ENCODE measurements at places on chromosomes 2 and 18. TPM values are rescaled to one million over a fixed set of nuclear protein-coding genes. Genes with fewer than 3 reads are reported as not detected.
A peak's percentile ranks its signal among the peaks of the same experiment; 100 is the strongest.

- DNase-seq, result no peak
These were observed 12.6 kb upstream of the D2HGDH start for GRCh38 chr2:241721852-241722251.

GRCh38 chr2:208101716-208102631 is 22.4 kb downstream of the CRYGD start:
- DNase-seq, result no peak

DNA sequence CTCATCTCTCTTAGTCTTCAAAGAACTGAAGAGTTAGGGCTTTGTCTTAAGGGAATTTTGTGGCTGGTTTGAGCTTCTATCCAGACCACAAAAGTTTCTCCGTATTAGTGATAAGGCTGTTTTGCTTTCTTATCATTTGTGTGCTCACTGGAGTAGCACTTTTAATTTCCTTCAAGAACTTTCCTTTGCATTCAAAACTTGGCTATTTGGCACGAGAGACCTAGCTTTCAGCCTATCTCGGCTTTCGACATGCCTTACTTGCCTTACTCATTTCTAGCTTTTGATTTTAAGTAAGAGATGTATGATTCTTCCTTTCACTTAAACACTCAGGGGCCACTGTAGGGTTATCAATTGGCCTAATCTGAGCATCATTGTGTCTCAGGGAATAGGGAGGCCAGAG is 29.9 kb downstream of the HDHD2 start:
- no peak for DNase-seq

DNA sequence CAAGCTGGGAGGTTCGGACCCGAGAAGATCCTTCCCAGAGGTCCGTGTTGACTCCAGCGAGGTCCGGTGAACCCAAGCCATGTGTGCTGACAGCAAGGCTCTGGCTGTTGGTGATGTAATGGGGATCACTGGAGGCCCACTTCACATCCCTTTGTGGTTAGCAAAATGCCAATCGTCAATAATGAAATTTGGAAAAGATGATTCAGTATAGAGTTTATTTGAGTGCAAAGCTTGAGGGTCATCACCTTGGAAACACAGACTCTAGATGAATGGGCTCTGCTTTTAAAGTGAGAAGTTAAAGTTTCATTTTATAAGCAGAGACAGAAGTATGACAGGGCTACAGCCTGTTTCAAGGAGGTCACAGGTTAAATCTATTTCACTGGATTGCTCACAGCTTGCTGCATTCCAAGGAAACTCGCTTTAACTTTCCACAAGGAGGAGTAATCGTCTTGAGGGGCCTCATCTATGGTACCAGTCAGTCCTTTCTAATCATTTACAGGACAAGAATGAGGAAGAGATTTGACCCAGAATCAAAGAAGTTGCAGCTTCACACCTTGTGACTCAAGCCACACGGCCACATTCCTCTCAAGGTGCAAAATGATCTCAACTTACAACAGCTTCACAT is 140.5 kb downstream of the TPO start:
- DNase-seq, result peak; percentile 27

DNA sequence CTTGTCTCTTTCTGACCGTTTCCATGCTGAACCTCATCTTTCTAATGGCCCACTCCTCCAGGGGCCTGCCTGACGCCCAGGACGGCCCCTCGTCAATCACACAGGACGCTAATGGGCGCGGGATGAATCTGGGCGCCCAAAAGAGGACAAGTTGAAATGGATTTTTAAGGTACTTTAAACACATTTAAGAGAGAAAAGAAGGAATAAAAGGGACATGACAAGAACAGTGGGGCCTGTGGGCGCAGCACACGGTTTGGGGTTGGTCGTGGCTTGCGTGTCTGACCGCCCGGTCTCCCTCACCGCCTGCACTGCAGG is 607 bp upstream of the UBE2F start:
- no peak for DNase-seq

- DNase-seq, result no peak
These were observed 336.2 kb downstream of the ZEB2 start for GRCh38 chr2:144183727-144184126.

- DNase-seq, result no peak
These were observed 92.2 kb downstream of the DPP4 start for GRCh38 chr2:161981679-161982250.

DNA sequence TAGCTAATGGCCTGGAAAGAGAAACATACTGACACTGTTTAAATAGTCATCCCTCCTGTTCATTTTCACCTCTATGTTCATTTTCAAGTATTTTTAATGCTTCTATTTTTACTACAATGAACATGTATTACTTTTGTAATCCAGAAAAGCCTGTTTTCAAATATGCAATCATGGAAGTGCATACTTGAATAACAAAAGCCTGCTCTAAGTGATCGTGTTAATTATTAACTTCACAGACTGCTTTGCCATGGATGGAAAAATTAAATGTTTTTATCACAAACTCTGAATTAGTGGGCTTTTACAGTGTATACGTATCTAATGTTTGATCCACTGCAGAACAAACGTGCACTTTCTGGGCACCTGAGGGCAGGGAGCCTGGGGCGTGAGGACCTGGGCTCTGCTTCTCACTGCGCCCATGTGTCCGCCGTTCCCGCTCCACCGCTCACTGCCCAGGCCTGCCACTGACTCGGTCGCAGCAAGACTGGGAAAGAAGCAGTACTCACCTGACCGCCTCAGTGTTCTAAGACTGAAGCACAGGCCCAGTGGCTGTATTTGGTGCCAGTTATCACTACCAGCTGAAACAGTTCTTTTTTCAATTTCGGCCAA is 80.6 kb downstream of the UXS1 start:
- DNase-seq, result no peak

DNA sequence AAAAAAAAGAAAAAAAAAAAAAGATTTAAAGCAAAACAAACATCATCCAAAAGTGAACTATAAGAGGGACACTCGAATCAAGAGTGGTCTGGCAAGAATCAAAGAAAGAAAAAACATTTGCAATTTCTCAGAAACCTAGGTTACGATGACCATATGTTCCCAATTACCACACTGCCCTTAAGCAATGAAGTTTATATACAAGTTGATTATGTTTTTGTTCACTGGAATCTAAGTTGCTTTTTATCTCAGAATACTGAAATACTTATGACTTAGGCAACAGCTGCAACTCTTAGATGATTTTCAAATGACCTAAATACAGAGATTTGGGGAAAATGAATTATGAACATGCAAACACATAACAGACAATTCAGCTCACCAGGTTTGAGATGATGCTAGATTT is 597.1 kb upstream of the CHAC2 start:
- DNase-seq, result no peak

- no peak for DNase-seq
These were observed 1.4 kb upstream of the CYP1B1 start for GRCh38 chr2:38077431-38077769.

DNA sequence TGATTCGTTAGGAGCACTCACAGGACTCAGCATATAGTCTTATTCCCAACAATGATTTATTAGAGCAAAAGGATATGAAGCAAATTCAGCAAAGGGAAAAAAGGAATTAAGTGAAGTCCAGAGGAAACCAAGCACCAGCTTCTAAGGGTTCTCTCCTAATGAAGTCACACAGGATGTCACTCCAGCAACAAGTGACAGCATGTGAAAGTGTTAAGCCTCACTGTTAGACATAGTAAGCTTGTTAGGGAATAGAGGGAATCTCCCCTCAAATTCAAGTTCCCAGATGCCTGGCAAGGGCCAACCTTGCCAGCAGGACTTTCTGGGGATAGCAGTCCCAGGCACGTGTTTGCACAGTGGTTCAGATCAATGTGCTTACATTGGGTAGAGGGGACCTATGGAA is 4.4 kb upstream of the SLC30A6 start:
- no peak for DNase-seq

DNA sequence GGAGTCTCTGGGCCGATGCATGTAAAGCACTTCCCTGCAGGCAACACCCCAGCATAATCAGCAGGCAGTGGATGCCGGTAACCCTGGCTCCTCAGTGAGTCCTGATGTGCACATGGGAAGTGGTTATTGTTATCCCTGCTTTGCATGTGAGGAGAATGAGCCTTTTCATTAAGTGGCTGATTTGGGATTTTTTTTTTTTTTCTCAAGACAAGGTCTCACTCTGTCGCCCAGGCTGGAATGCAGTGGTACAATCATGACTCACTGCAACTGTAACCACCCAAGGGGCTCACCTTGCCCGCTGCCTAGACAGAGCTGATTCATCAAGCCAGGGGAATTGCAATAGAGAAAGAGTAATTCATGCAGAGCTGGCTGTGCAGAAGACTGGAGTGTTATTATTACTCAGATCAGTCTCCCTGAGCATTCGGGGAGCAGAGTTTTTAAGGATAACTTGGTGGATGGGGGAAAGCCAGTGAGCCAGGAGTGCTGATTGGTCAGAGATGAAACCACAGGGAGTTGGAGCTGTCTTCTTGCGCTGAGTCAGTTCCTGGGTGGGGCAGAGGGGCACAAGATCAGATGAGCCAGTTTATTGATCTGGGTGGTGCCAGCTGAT is 95.4 kb downstream of the SOCS6 start:
- DNase-seq, result no peak

DNA sequence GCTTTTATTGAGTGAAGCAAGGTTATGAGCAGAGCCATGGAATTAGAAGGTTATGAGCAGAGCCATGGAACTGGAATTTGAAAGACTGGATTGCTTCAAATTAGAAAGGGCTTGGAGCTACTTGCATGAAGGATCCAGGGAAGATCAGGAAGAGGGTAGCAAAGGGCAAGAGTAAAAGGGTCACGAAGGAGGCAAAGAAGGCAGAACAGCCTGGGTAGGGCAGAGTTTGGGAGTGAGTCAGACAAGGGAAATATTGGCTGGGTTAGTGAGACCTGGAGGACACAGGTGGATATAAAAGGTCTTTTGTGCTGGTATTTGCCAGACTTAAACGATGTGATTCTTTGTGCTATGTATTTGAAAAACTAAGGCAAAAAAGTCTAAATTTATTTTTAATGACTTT is 65.0 kb downstream of the SEMA4F start:
- DNase-seq, result no peak

GRCh38 chr2:227310756-227311110 is 14.3 kb upstream of the MFF start:
- no peak for DNase-seq

GRCh38 chr18:4232656-4233055 is 222.5 kb downstream of the DLGAP1 start:
- DNase-seq, result no peak

- no peak for DNase-seq
These were observed at the start of gene PRSS56 for GRCh38 chr2:232519581-232520438. Gene PRSS56 (plus strand): TSS chr2:232520388. CDS start chr2:232520599, 211 bp downstream.

LGALSL gene
- 6.9 TPM for total RNA-seq

SCN9A gene
- total RNA-seq, result 14.2 TPM

GALNT1 gene
- total RNA-seq, result 13.6 TPM

SLC20A1 gene
- total RNA-seq, result 30.6 TPM
